Tibial nerve (tissue), 4 donors: ENCODE measurements at places on chromosomes 7 and 10. TPM values are rescaled to one million over a fixed set of nuclear protein-coding genes. Genes with fewer than 3 reads are reported as not detected.

- no peak for DNase-seq
Measured at GRCh38 chr10:11387044-11387443, 224.4 kb downstream of the USP6NL start.

Gene TMEM229A
- not detected for total RNA-seq

DNA sequence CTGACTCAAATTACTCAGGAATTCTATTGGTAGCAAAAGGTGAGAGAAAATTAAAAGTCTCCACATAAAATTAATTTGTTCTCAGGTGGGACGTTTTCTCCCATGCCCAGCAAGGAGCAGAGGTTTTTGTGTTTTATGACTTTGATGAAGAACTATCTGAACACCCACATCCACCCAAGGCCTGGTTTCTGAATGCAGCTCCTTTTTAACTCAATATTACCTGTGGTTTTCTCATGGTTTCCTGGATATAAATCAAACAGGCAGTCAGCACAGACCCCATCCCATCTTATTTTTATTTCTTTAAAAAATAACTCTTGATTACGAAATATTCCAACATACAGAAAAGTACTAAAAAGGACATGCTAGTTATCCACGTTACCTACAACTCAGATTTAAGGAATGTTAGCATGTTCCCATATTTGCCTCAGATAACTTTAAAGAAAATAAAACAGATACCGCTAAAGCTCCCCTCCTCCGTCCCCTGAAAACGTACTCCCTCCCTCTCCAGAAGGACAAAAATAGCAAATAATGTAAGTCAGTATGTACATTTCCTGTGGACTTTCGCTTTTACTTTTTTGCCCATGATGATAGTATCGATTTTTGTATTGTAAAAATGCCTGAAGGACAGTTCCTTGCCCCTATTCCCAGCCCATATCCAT lies 43.4 kb downstream of the GLI3 start:
- no peak for DNase-seq

DNA sequence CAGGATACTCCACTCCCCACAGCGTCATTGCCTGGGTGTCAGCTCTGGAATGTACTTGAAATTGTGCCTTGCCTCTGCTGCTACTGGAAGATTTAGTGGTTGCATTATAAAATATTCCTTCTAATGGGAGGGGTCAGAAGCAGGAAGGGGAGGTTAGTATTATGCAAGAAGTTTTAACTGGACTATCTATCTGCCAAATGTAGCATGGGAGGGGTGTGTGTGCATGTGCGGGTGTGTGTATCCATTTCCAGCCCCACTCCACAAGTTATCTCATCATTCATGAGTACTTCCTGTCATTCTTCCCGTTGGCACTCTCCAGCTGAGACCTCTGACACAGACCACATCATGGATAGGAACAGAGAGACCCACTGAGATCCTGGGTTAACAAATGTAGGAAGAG lies 13.4 kb downstream of the MBL2 start:
- DNase-seq, result no peak

DNA sequence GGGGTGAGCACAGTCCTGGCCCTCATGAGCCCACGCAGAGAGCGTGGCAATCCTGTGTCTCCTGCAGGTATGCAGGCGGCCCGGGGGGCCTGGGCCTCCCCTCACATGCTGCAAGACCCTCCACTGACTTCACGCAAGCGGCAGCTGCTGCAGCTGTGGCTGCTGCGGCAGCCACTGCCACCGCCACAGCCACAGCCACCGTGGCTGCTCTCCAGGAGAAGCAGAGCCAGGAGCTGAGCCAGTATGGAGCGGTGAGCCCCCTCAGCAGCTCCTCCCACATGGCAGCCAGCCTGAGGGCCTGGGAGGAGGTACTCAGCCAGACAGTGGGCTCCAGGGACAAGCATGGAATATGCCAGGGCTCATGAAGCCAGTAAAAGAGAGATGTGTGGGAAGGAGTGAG lies 8.7 kb downstream of the ZMIZ2 start:
- DNase-seq, result no peak

- no peak for DNase-seq
Measured at GRCh38 chr7:132825222-132825621, 249.0 kb upstream of the PLXNA4 start.

Gene CH25H
- 1.0 TPM for total RNA-seq

DNA sequence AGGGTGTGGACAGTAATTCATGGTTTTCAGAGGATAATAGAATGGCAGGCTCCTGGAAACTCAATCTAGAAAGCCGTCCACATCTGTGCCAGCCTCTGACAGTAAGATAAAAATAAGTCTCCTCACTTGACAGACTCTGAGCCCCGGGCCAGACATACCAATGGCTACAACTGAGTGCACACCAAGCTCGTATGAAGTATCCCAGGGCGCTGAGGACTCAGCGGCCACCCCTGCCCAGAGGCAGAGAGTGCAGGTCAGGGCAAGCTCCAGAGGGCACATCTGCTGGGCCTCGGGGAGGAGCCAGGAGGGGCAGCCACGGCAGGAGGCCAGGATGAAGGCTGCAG lies 262.8 kb upstream of the TCERG1L start:
- no peak for DNase-seq

DNA sequence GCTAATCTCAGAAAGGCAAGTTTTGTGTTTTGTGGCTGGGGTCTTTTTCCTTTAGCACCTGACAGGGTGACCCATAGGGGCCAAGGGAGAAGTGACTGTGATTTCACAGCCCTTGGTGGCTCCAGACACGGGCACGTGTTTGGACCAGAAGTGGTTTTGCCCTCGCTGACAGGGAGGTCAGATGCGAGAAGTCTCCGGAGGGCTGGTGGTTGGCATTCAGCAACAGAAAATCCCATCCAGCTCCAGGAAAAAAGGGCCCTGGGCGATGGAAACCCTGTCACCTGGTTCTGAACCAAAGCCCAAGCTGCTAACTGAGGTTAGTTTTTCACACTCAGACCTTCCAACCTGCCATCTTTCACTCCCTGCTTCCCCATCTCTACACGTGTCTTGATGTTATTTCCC lies 272.9 kb downstream of the TRIL start:
- DNase-seq, result no peak

GRCh38 chr10:20474064-20474463 lies 423.0 kb downstream of the NEBL start:
- no peak for DNase-seq

DNA sequence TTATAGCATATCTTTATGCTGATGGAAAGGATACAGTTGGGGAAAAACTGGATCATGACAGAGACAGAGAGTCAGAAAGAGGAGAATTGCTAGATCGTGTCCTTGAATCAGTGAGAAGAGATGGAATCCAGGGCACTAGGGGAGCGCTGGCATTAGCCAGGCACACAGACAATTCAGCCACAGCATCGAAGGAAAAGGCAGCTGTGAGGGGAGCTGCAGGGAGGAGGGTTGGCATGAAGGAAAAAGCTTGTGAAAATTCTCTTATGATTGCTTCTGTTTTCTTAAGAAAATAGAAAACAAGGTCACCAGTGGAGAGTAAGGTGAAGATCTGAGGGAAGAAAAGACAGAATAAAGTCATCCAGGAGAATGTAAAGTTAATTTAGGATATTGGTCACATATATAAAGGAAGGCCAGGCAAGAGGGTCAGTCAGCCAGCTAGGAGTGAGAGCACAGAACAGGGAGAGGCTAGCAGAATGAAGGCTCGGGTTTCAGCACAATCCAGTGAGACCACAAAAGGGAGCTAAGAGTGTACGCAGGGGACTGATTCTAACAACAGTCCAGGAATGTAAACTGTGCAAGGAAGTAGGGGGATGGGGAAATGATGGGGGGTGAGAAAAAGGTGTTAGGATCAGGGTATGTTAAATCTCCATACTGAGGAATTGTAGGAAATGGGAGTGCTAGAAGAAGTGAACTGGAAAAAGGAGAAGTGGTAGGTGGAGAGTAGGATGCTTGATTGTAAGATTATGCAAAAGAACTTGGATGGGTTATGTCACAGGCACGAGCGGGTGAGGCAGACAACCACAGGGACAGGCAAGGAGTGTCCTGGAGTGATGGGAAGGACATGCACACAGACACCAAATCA lies 112.0 kb downstream of the RNF32 start:
- no peak for DNase-seq

GRCh38 chr7:159030490-159031134 lies 114.1 kb downstream of the VIPR2 start:
- DNase-seq, result peak; percentile 5

GRCh38 chr10:102619281-102619981 lies 24.8 kb upstream of the TRIM8 start:
- no peak for DNase-seq

Gene CDC123
- total RNA-seq, result 80.0 TPM

Gene SPDYE1
- total RNA-seq, result not detected

DNA sequence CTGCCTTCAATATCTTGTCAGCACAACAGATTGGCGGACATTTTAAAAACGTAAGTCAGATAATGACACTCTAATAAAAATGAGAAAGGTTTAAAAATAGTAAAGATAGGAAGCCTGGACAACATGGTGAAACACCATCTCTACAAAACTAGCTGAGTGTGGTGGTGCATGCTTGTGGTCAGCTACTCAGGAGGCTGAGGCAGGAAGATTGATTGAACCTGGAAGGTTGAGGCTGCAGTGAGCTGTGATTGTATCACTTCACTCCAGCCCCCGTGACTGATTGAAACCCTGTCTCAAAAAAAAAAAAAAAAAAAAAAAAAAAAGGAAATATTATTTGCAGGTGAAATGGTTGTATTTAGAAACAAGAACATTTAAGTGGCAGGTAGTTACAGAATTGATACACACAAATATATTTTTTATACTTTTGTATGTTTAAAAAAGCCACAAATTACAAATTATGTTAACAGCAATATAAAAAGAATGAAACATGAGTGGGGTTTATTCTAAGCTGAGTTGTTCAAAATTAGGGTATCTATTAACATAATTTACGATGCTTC lies 141.9 kb downstream of the ADK start:
- no peak for DNase-seq

DNA sequence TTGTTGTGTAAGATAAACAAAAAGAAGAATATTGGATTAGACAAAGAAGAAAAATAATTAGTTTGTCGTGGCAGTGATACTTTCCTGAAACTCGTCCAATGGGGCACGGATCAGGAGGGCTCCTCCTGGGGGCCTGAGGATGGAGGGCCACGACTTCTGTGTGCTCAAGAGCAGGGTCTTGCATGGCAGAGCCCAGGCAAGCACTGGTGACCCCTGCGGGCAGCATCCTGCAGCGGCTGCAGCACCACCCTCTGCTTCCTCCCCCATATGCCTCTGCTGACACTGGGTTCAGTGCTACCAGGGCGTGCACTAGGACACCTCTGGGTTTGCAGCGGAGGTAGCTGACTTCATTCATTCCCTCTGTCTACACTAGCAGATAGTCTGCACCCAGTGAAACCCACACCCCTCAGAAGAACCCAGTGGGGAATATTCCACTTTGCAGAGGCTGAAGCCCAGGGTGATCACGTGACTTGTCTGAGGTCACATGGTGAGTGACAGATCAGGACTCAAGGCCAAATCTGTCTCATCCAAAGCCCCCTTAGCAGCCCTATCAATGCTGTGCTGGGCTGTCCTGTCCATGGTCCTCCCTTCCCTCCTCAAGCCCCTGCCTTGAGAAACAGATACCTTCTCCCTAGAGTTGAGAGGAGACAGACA lies 375.5 kb downstream of the TCERG1L start:
- DNase-seq, result no peak

Gene UTF1
- not detected for total RNA-seq

DNA sequence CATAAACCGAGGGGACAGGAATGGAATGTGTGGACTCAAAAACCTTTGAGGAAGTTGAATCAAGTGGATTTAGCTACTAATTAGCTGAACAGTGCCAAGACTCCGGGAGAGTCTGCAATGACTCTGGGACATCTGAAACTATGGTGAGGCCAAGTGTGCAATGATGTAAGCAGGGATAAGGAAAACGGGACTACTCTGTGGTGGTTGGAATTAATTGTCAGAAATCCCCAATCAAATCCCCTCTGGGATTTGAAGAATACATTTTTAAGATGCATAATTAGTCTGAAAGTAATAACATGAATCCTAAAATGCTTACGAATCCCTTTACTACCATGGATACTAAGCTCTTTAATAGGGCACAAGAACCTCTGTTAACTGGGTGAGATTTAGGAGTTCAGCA lies 602.8 kb downstream of the NRG3 start:
- no peak for DNase-seq

DNA sequence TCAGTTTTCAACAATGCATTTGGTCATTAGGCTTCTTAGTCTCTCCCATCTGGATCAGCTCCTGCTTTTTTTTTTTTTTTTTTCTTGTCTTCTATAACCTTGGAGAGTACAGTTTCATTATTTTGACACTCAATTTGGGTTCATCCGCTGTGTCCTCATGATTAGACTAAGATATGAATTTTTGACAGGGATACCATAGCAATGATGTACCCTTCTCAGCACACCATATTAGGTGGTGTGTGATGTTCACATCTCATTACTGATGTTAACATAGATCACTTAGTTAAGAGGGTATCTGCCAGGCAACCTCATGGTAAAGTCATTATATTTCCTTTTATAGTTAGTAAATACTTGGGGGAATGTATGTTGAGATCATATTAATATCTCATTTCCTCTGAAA lies 445.5 kb upstream of the IGFBP3 start:
- DNase-seq, result no peak

- DNase-seq, result no peak
Measured at GRCh38 chr10:173741-174140, 38.5 kb downstream of the ZMYND11 start.
